ENCODE measurements at places on chromosomes 16 and 17.
A peak's percentile ranks its signal among the peaks of the same experiment; 100 is the strongest.

DNA sequence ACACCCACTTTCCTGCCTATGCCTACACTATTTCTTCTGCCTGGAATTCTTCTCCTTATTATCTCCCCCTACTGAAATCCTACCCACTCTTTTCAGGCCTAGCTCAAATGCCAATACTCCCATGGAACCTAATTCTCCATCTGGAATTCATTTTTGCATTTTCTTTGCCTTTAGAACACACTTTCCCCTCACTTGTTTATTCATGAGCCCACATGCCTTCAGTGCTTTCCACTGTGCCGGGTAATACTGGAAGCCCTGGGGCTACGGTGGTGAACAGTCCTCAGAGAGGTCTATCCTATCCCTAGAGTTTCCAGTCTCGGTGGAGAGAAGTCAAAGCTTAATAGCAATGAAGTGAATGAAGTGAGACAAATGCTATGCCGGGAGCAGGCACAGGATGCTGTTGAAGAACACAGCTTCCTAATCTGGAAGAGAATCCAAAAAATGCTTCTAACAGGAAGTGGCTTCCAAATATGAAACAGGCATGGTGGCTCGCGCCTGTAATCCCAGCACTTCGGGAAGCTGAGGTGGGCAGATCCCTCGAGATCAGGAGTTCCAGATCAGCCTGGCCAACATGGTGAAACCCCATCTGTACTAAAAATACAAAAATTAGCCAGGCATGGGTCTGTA, 322.4 kb downstream of the GRIN2A start:
- DNase-seq, result no peak

GRCh38 chr17:44191941-44192496, 5.2 kb downstream of the TMUB2 start:
- DNase-seq, result no peak

GRCh38 chr17:81537343-81537855, 9.2 kb downstream of the FSCN2 start:
- DNase-seq, result peak; percentile 60

- peak; percentile 60 for DNase-seq
Observed at GRCh38 chr17:36544044-36544306, 744 bp upstream of the GGNBP2 start.

- DNase-seq, result no peak
Observed at GRCh38 chr16:50334106-50334975, 34.4 kb downstream of the BRD7 start.

DNA sequence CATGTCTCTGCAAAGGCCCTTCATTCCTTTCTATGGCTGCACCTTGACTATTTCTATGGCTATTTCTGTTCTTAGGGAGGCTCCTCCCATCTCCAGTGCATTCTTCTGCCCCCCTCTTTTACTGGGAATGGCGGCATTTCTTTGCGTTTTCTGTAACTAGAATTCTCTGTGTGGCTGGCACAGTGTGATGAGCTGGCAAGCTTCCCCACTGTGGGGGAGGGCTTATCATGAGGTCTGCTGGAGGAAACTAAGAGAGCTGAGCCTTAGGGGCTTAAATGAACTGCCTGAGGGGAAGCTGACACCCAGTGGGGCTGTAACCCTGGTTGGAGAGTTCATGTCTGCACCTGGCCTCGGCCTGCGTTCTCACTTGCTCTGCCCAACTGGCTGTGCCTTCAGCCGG, 1.5 kb upstream of the CARD14 start:
- DNase-seq, result no peak

GRCh38 chr17:11880714-11881113, 116.6 kb downstream of the ZNF18 start:
- peak; percentile 5 for DNase-seq

GRCh38 chr17:5816491-5817070, 232.3 kb upstream of the NLRP1 start:
- DNase-seq, result no peak

DNA sequence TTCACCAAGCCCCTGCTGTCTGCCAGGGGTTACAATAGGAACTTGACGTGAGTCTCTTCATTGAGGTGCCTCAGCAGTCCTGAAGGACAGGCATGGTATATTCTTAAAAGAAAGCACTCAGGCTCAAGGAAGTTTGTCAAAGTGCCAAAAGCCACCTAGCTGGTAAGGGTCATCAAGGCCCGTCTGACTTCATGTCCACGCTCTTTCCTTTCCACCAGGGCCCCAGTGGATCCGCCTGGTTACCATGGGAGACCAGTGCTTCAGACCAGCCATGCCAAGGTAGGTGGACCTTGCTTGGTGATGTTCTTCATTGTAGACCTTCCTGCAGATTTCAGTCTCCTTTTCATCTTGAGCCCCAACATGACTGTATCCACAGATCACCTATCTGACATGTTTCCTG, 27.6 kb upstream of the CCL1 start:
- no peak for DNase-seq
